NCI-H146 (cell line): ENCODE measurements at places on chromosomes 5 and 9.

GRCh38 chr5:23606927-23607326 lies 99.5 kb downstream of the PRDM9 start:
- no peak for DNase-seq

DNA sequence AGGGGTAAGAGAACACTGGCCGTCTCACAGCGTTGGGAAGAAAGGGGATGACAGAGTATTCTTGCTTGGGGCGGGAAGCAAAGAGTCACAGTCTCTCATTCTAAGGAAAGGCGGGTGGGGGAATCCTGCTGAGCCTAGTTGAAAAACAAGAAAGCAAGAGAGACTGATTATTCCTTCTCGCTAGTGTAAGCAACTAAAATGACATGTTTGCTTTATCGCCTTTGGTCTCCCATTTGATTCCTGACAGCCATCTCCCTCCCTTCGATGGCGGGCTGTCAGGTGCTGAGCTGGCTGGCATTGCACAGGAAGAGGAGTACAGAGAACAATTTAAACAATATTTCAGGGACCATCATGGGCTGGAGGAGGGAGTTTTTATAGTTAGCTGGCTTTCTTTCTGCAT lies 331.3 kb downstream of the ASTN2 start:
- DNase-seq: no peak

DNA sequence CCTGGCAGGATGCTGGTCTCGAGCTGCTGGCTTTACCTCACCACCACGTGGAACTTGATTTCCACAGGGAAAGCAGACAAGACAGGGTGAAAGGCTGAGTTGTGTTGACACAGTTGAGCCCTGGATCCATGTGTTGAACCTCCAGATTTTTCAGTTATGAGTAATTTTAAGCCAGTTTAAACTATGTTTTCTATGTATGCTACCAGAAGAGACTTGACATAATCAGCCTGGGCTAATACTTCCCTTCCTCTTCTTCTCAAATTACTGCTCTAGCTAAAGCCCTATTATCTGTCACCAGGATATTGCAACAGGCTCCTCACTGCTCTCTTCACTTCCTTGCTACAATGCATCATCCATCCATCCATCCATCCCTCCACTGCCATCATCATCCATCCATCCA lies 12.0 kb upstream of the PHYKPL start:
- DNase-seq: no peak

GRCh38 chr5:166370928-166371690 lies 1920.3 kb upstream of the WWC1 start:
- DNase-seq: no peak

- DNase-seq: no peak
Observed at GRCh38 chr5:142189813-142190212, 81.2 kb downstream of the NDFIP1 start.

DNA sequence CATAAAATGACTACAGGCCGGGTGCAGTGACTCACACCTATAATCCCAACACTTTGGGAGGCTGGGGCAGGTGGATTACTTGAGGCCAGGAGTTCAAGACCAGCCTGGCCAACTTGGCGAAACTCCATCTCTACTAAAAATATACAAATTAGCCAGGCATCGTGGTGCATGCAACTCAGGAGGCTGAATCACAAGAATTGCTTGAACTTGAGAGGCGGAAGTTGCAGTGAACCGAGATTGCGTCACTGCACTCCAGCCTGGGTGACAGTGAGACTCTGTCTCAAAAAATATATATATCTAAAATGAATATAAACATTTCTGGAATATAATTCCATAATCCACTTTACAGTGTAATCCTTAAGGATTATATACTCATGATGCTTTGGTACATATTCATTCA lies 66.5 kb downstream of the TEX10 start:
- no peak for DNase-seq
